Effector memory CD4-positive, alpha-beta T cell (primary cell): ENCODE measurements at places on chromosomes 6 and 20.

DNA sequence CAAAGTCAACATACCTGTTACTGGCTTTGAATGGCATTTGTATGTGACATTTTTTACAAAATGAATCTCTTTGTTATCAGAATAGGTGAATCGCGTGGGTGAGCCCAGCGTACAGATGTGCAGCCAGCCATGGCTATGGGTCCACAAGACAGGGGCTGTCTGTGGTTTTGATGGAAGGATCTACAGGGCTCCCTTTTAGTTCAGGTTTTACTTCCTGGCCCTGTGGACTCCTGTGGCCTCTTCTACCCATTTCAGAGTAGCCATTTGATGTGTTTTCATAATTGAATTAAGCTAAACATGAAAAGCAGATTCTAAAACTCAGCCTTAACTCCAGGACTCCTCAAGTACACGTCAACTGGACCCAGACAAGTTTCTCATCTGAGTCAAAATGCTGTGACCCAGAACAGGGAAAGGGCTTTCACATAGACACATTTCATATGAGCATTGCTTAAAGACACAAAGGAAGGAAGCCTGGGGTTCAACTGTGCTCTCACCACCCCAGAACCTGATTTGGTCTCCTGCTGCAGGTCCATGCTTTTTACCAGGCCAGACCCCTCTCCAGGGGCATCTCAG, 105.3 kb upstream of the NAA20 start:
- DNase-seq = no peak

GRCh38 chr20:38184101-38184500, 19.0 kb upstream of the TGM2 start:
- DNase-seq = no peak

DNA sequence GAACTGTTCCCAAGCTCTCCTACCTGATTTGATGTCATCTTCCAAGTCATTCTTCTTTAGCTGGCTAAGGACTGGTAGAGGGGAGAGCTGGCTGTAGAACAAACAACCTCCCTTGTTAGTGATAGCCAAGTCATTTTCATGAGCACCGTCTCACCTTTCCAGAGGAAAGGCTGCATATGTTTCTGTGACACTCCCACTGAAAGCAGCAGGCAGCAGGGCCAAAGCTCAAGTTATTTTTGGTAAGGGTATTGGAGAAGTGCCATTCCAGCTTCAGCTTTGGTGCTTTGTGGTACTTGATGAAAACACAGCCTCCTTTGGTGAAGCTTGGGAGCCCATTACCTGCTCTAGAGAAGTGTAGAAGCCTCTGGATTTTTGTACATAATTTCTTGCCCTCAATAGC, 5.4 kb upstream of the DOK5 start:
- no peak for DNase-seq

DNA sequence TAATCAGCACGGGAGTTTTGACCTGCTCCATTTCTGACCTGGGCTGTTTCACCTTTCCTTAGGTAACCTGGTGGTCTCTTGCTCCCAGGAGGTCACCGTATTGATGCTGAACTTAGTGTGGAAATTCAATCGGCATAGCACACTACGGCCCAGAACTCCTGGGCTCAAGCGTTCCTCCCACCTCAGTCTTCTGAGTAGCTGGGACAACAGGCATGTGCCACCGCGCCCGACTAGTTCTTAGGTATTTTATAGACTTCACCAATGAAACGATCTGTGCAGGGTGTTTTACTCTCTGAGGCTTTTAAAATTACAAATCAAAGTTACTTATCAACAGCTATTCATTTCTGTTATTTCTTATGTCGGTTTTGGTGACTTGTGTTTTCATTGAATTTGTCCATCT, 42.1 kb downstream of the ATG5 start:
- no peak for DNase-seq
